ENCODE measurements at places on chromosomes 16 and 17.

DNA sequence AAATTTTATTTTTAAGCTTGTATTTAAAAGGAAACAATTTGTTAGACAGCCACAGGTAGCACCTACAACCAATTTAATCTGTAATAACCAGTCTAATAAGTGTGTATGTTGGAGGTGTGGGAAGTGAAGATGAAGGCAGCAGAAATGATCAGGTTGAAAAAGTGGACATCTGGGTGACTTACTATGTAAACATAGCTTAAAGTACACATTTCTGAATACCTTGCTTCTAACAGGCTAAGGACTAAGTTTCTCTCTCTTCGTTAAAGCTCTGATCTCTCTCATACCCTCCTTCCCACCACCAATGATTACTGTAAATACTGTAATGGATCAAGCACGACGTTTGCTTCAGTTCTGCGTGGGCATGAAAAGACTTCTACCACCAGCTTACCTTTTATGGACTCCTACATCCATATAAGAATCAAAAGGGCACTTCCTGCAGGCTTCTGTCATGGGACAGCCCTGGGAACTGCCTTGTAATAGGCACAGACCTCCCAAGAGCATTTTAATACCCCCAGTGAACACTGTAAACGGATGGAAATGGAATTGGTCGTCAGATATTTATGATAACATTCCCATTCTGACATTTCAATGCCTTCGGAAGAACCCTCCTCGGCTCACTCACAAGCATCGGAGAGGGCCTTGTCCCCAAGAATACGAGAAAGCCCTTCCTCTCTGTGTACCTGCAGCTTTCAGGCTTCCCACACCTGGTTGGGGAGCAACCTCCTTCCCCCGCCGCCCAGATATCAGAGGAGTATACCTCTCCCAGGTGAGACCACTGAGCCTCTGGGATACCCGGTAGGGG, 700 bp downstream of the CCDC43 start:
- DNase-seq, result no peak

GRCh38 chr16:85902366-85903155, 3.6 kb downstream of the IRF8 start:
- no peak for DNase-seq

- no peak for DNase-seq
Measured at GRCh38 chr16:22188267-22188594, 17.8 kb upstream of the EEF2K start.

DNA sequence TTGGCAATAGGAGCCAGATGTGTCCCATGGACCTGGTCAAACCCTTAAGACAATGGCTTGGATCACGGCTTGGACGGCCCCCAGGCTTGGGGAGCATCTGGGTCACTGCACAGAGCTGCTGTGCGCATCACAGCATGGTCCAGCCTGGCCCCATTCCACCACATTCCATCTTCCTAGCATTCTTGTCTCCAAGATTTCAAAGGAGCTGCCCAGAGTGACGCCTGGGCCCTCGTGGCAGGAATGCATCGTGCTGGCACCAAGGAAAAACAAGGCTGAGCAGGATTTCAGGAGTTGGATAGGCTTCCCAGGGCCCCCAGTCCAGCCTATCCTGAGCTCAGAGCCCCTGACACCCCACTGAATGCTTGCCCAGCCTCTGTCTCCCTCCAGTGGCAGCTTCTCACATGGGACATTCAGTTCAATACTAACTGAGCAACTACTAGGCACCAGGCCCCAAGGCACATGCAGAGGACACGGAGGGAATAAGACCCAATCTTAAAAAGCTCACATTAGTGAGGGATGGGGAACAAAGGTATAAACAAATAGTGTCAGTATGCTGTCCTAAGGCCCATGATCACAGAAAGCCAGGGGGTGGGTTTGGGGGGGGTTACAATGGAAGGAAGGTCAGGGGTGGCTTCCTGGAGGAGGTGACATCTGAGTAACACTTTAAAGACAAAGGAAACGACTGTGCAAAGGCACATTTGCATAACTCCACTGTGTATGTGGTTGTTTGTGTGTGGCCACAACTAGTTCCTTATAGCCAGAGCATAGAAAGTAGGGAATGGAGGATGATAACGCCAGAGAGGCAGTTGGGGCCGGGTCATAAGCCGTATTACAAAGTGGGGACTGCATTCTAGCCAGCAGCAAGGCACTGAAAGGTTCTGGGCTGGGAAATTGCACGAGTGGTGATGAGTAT, 34.1 kb downstream of the TK2 start:
- DNase-seq, result no peak

- DNase-seq, result no peak
Measured at GRCh38 chr17:17114592-17115225, 72.5 kb downstream of the MPRIP start.

- DNase-seq, result no peak
Measured at GRCh38 chr17:58333736-58334207, 5.2 kb upstream of the TSPOAP1 start.

DNA sequence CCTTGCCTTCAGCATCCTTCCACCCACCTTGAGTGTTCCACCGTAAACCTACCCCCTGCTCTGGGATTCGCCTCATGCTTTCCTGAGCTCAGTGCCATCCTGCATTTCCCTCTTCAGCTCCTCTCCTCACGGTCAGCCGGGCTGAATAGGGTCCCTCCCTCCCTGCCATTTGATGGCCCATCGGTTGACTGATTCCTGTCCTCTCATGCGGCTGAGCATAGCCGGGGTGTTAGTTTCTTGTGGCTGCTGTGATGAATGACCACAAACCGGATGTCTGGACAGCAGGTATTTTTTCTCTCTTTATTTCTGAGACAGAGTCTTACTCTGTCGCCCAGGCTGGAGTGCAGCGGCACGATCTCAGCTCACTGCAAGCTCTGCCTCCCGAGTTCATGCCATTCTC, 44.1 kb upstream of the MGAT5B start:
- no peak for DNase-seq

GRCh38 chr17:44607836-44608690, 48.2 kb upstream of the MEIOC start:
- peak; percentile 32 for DNase-seq

DNA sequence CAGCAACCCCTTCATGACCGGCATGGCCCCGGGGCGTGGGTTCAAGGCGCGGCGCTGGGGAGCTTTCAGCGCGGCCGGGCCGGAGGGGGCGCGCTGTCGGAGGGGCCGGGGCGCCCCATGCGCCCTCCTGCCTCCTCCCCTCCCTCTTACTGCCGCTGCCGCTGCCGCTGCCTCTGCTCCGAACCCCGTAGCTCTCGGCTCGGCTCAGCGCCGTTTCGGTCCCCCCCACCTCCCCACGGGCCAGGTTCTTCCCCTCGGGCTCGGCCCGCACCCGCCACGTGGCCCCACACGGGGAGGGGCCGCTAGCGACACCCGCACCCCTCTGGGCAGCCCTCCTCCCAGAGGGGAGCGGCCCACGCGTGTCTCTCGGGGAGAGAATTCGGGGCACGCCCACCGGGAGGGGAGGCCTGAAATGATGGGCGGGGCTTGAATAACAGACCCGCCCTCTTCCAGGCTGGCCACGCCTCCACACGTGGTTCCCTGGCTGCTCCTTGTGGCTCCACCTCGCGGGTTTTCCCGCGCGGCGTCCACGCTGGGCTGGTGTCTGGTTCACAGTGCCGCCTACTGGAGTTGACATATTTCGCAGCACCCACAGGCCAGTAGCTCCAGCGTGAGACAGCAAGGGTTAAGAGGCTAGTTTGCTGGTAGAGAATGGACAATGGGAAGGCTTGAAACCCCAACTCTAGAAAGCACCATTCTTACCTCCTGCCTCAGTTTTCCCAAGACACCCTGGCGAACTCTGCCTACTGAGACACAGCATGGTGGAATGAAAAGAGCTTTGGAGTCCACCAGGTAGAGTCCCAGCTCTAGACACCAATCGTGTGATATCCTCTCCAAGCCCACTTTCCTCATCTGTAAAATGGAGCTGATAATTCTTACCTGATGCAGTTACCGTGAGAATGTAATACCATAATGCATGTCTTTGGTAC, at the start of gene KCNH4:
KCNH4 (minus strand) TSS at position 221 of the 929 bp plus-strand sequence; CDS start at position 24, 197 bp downstream.
- DNase-seq, result no peak

GRCh38 chr17:62797959-62798358, 10.2 kb downstream of the MARCHF10 start:
- DNase-seq, result no peak

- peak; percentile 87 for DNase-seq
Measured at GRCh38 chr16:27748868-27749546, 199.1 kb downstream of the KATNIP start.

GRCh38 chr16:4303973-4304372, 11.9 kb upstream of the GLIS2 start:
- no peak for DNase-seq

DNA sequence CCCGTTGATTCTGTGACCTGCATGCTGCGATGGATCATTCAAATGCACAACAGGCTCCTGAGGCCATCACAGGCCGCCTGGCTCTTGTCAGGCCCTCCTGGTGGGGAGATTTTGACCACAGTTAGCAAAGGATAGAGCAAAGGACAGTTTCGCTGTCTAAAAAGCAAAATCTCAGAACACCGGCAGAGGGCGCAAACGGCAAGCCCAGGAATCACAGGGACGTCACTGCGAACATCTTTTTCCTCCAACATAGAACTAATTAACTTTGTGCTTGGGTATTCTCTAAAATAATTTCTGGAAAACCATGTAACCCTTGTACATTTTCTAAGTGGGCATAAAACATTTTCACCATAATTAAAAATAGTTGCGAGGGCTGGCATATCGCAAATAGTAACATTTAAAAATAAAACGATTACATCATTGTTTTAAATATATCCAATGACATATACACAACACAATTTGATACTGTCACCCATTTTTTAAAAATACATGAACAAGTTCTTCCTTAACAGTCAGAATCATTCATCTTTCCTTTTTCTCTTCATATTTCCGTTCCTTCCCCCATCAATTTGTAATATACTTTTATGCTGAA, 19.7 kb upstream of the SLC47A1 start:
- peak; percentile 38 for DNase-seq

DNA sequence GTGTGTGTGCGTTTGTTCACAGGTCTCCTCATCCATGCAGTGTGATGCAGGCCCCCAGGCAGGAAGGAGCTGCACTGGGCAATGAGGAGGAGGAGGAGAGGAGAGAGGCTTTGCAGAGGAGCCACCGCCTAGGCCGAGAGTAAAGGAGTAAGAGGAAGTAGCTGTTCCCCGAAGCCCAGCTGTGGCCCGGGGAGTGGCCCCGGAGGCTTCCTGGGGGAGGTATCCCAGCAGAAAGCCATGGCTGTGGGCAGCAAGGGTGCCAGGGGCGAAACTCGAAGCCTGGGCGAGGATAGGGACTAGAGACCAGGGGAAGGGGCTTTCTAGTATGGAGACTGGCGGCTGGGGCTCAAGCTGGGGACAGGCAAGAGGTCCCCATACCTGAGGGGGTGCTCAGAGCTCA, 12.2 kb downstream of the C16orf95 start:
- no peak for DNase-seq

GRCh38 chr16:85829171-85829719, 29.8 kb downstream of the COX4I1 start:
- no peak for DNase-seq

GRCh38 chr17:69452664-69453260, 38.3 kb downstream of the MAP2K6 start:
- DNase-seq, result no peak

DNA sequence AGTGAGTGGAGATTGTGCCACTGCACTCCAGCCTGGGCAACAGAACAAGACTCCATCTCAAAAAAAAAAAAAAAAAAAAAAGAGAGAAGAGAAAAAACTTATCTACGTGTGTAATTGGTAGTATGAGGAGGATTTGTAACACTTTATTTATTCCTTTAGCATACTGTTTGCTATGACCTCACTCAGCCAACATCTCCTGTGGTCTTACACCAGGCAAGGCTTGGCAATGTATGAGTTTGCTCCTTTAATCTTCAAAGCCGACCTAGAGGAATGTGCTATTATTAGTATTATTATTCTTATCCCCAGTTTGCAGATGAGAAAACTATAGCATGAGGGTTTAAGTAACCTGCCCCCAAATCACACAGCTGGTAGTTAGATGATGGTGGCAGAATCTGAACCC, 35.8 kb upstream of the HAPSTR1 start:
- DNase-seq, result no peak

DNA sequence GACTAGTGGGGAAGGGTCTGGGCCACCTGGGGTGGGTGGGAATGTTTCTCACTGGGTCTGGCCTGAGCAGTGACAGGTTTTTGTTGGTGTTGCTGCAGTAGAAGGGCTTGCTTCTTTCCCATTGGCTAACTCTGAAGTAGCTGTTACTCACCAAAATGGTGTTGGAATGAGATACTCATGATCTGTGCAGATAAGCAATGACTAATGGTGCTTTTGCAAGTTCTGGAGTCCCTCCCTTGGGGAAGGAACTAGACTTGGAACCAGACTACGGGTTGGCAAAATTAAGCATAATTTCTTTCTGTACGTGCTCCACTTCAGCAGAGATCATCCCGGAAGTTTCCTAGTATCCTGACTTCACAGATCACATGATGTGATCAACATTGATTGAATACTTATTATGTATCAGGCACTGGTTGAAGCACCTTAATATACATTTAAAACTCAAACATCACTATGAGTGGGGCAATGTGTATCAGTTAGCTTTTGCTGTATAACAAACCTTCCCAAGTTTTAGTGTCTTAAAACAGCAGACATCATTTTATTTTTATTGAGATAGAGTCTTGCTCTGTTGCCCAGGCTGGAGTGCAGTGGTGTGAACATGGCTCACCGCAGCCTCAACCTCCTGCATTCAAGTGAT, 30.1 kb downstream of the CHP2 start:
- DNase-seq, result no peak

GRCh38 chr17:1231456-1231855, 38.8 kb upstream of the BHLHA9 start:
- DNase-seq, result no peak

DNA sequence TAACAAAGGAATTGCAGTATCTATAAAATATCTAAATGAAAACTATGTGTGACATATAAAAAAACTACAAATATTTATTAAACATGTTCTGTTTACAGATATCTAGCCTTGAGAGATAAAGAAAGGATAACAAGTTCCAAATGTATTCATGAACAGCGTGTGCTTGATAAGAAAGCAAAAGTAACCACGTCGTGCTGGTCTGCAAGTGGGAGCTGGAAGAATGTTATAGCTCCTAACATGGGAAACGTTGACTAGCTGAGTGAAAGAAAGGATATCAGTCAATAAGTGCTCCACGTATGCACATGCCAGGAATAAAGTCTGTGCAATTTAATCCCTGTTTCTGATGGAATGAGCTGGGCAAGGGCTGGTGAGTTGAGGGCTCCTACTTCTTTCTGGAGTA, 71.2 kb upstream of the CDYL2 start:
- DNase-seq, result no peak

DNA sequence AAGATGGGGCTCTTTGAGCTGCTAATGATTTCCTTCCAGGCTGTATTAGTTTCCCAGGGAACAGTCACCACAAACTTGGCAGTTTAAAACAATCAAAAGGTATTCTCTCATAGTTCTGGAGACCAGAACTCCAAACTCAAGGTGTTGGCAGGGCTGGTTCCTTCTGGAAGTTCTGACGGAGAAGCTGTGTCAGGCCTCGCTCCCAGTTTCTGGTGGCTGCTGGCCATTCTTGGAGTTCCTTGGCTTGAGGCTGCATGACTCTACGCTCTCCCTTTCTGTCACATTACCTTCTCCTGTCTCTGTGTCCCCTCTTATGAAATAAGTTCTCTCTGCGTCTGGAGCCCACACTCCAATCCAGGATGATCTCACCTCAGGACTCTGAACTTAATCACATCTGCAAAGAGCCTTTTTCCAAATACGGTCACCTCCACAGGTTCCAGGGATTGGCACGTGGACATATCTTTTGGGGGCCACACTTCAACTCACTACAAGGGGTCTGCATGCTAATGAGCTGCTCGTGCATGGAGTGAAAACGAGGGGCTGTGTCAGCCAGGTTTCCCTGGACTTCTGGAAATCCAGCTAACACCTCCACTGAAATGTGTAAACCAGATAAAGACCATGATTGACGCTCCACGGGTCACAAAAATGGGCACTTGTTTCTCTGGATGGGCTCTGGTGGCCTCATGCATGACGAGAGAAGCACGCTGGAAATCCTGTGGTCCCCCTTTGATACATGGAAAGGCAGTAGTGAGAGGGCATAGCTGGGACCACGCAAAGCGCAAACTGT, 78.3 kb downstream of the DYNLRB2 start:
- DNase-seq, result no peak
